Pons (tissue), 1 donor: ENCODE measurements at places on chromosomes 6 and 20.
A peak's percentile ranks its signal among the peaks of the same experiment; 100 is the strongest.

- DNase-seq: no peak
These were observed 336.2 kb downstream of the CDKAL1 start for GRCh38 chr6:20870493-20870892.

- DNase-seq: no peak
These were observed 239.6 kb downstream of the LRFN2 start for GRCh38 chr6:40347571-40348011.

DNA sequence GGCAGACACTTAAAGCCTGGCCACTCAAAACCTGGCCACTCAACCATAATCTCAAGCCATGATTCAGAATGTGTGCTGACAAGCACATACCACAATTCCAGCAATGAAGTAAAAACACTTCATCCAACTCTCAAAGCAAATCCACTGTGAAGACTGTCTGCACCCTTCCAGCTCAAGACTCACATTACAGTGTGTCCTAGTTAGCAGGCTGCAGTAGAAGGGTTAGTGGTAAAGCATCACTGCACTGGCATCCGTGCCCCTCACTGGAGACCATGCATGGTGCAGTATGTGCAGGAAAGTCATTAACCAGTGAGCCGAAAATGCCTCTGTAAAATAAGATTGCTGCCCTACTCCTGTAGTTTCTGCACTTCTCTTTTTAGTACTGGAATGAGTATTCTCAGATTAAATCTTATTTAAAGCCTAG lies 43.4 kb downstream of the SLC23A2 start:
- DNase-seq: no peak

- no peak for DNase-seq
These were observed 293.5 kb upstream of the FERMT1 start for GRCh38 chr20:6416371-6416770.

GRCh38 chr6:61606500-61606899 lies 679.5 kb downstream of the KHDRBS2 start:
- DNase-seq: no peak

GRCh38 chr6:12163149-12163548 lies 127.0 kb upstream of the EDN1 start:
- DNase-seq: no peak

DNA sequence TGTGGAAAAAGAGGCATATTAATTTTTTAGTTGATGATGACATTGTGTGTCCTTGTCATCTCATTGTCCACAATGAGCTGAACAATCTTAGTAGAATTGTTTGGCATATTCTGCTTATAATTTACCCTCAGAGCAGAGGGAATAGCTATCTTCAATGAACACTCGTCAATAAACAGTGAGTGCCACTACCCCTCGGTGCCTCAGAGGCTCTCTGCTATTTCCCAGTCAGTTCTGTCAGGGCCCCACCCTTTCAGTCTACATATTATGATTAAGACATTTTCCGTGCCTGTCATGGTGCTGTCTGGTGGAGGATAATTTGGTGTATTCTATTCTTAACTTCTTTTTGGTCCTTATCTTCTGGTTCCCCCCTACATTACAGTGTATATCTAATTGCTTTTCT lies 31.2 kb downstream of the NUS1 start:
- no peak for DNase-seq

DNA sequence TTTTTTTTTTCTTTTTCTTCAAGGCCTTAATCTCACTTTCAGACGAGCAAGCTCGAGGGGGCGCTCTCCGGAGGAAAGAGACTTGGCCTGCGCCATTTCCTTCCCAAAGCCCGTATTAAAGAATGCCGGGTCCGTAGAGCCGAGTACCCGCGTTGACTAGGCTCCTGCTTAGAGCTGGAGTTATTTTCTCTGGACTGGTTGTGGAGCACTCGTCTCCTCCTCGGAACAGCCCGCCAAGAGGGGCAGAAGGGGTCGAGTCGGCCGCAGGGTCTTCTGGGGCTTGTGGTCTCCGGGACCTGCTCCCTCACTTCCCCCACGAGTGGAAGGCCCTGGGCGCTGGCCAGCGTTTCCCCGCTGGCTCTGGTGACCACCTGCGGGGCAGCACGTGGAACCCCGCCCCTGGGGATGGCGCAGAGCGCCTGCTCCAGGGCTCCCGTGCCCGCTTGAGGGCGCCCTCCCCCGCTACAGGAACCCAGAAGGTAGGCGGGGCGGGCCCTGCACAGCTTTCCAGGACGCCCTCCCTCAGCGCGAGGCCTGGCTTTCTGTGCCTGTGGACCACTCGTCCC lies 2.7 kb upstream of the MEI4 start:
- peak; percentile 58 for DNase-seq

GRCh38 chr20:49037962-49038387 lies 8.1 kb upstream of the CSE1L start:
- DNase-seq: no peak

GRCh38 chr6:117417851-117418250 lies 7.9 kb downstream of the ROS1 start:
- no peak for DNase-seq

GRCh38 chr20:62876902-62877816 lies 15.5 kb upstream of the TCFL5 start:
- no peak for DNase-seq

DNA sequence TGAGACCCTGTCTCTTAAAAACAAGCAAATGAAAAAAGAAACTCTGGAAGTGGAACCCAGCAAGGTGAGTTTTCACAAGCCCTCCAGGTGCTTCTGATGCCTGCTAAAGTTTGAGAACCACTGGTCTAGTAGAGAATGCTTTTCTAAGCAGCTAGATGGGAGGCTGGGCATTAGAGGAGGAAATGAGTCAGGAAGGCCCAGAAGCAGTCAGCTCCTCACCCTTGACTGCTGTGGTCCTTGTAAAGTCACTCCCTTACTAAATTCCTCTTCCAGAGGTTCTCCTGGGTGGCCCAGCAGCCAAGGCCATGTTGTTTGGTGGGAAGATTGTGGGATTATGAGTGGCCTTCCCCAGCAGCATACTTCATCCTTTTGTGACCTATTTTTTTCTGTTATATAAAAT lies 52.0 kb upstream of the FYN start:
- DNase-seq: no peak

DNA sequence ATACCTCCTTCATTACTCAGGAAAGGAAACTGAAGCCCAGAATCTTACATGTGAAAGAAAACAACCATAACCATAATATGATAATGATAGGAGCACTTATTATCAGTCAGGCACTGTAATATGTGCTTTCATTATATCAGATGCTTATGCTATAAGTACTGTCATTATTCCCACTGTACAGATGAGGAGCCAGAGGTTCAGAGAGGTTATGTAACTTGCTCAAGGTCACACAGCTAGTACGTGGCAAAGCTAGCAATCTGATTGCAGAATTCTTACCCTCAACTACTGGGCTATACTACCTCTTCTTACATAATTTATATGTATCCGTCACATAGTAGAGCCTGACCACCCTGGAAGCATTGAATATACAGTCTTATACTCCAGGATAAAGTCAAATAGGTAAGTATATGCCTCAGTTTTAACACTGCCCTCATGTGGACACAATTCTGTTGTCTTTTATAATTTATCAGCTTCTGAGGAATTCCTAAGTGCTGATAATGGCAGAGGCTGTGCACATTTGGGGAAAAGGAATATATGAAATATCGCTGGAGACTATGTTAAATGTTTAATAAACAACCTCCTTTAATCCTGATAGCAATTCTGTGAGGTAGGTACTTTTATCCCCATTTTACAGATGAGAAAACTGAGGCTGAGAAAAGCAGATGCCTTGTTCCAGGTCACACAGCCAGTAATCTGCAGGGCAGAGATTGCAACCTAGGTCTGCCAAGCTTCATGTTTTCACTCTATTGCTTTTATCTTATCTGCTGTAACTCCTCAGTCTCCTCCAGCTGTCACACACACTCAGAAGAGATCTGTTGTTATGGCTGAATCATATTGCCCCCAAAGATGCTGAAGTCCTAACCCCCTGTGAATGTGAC lies 13.4 kb downstream of the BCAS1 start:
- DNase-seq: no peak

DNA sequence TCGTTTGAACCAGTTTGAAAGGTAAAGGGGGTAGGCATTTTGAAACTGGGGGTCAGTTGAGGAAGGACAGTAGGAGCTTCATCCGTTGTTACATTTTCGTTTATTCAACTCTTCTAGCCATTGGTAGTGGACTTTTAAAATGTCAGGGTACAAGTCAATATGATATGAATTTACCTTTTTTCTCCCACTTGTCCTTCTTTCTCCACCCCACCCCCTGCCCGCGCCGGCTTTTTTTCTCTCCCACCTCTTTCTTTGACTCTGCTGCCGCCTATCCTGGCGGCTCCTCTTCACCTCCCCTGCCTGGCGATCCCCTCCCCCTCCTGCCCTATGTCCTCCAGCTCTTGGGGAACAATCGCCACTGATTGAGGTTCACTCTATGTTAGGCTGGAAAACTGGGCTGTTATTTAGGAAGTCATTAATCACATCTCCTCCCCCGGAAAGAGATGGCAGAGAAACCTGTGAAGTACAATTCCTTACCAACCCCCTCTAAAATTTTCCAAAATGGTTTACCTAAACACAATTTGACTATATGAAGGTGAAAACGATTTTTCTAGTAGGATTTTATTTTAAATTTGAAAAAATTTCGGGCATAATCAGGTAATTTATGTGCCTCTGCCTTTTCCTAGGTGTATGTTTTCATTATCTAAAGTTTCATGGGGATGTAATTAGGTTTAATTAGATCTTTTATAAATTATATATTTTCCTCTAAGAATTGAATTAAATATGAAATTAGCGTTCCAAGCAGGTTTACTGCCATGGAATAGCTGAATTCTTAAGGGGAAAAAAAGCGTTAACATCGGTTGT lies 778 bp upstream of the LIN28B start:
- DNase-seq: no peak

DNA sequence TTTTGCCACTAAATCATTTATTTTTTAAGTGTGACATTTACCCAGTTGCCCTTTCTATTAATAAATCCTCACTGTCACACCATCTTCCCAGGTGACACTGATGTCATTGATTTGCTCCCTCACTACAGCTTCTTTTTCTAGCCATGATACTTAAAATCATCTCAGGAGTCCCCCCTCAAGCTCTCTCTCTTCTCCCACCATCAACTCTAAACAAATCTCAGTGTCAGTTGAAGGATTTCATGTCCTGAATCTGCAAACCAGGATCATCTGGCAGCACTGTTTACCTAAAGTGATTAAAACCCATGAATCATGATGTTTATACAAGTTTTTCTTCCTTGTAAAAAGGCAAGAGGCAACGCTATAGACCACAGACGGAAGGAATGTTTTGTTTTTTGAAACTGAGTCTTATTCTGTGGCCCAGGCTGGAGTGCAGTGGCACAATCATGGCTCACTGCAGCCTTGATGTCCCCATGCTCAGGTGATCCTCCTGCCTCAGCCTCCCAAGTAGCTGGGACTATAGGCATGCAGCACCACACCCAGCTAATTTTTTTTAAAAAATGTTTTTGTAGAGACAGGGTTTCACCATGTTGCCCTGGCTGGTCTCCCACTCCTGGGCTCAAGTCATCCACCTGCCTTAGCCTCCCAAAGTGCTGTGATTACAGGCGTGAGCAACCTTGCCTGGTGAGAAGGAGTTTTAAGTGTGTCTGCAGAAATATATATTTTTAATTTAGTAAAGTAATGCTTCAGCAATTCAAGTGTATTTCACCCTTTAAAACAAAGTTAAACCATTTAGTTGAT lies 30.1 kb upstream of the SH3BGRL2 start:
- no peak for DNase-seq

GRCh38 chr6:87745966-87746721 lies 44.1 kb upstream of the AKIRIN2 start:
- DNase-seq: no peak

- DNase-seq: no peak
These were observed 54.8 kb upstream of the SPDEF start for GRCh38 chr6:34610819-34611477.

- DNase-seq: no peak
These were observed 25.6 kb upstream of the SMOC2 start for GRCh38 chr6:168415098-168415992.

DNA sequence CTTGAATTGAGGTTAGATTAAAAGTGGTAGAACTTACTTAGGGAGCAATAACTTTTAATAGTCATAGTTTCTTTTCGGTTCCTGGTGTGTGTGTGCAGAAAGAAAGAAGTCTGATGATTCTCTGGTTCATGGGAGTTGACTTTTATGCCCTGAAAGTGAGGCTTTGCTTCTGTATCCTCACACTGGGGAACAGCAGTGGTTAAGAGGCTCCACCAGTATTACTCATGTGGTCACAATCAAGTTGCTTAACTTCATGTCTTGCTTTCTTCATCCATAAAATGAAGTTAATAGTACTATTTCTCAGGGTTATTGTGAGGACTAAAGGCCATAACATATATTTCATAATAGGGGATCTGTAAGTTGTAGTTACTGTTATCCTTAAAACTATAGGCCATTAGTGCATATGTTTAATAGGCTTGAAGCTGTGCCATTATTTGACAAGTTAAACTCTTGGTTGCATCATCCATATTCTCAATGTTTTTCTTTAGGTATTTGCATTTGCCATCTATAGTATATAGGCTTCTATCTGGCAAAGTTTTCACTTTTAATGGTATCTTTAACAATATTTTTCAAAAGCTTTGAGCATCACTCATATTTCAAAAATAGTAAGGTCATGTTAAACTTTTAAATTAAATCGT lies 262.4 kb downstream of the PLCB1 start:
- no peak for DNase-seq

DNA sequence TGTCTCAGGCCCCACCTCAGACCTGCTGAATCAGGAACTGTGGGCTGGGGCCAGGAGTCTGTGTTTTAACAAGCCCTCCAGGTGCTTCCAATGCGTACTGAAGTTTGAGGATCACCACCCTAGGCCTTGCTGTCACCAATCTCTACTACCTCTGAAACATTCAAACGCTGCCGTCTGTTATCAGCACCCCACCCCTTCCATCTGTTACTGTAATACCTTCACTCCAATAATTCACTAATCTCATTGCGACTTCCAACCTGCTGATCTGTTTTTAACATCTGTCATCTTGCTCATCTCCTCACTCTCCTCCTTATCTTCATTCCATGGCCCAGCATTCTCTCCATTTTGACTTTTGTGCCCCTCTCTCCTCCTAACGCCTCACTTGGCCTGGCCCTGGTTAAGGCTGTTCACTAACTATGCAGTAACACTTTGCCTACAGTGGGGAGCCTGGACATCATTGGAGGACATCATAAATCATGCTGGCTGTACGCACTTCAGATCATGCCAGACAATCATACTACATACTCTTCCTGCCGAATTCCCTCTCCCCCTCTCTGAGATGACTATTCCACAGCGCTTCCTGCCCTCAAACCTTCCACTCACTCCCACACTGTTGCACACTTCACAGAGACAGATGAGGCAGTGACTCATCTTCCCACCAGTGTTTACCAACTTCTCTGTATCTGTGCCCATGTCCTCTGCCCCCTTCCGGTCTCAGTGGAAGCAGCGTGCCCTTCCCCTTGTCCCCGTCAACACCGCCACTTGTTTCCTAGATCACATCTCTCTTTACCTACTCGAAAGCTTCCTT lies 3.0 kb upstream of the GUCA1B start:
- no peak for DNase-seq

DNA sequence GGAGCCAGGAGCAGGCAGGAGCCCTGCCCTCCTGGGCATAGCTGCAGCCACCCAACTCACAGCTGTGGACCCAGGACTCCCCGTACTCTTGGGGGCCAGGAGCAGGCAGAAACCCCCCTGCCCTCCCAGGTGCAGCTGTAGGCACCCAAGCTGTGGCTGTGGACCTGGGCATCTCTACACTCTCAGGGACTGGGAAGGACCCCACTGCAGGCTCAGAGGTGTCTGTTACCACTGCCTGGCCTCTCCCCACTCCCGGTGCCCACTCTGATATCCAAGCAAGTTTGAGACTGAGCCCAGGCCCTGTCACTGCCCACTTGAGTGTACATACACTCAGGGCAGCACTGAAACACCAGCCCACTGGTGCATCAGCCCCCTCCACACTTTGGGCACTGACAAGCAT lies 193.5 kb upstream of the MANEA start:
- DNase-seq: no peak
